ENCODE measurements at places on chromosomes 3 and 15.

DNA sequence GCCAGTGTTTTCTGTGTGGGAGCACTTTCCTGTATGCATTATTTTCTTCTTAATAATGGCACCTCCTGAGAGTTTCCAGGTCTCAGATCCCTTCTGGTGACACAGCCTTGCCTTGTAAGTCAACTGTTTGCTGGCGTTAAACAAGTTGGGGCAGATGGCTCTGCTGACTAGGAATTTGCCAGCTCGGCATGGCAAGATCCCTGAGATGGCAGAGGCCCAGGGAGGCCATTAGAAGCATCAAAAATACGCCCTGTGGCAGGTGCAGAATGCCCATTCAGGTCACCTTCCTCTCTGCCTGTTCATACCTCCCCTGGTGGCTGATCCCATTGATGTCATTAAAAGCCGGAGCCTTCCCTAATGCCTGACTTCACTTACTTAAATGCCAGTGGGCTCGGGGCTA lies 320.9 kb upstream of the CTDSPL start:
- no peak for DNase-seq

DNA sequence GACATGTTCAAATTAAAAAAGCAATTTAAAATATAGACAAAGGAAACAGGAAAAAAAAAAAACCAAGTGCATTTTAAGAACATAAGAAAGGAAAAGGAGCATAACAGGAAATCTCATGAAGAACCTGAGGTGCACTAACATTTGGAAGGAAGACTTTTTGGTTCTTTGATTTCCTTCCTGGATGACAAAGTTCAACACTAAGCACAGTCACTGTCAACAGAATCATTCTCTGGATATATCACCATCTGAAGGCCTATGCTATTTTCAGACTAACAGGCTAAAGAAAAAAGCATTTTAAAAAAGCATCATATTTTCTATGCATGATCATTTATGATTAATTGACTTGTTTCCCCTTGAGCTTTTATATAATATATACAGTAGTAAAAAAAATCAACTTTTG lies 349.6 kb downstream of the PLCL2 start:
- peak; percentile 1 for DNase-seq

DNA sequence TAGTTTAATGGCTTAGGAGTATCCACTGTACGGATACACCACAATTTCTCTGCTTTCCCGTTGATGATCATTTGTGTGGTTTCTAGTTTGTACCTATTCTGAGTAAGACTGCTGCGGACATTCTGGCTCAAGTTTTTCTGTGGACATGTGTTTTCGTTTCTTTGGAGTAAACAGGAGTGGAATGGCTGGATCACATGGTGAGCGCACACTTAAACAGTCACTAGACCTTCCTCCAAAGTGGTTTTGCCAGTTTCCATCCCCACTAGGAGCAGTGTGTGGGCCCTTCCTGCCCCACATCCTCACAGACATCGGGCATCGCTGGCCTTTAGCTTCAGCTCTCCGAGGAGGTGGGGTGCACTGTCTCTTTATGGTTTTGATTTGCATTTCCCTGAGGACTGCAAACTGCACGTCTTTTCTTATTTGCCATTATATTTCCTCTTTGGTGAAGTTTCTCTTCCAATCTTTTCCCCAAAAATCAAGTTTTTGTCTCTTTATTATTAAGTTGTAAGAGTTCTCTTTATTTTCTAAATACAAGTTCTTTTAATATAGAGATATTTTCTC lies 94.1 kb downstream of the VGLL4 start:
- DNase-seq: no peak

- no peak for DNase-seq
These were observed 270.2 kb upstream of the TOPAZ1 start for GRCh38 chr3:43971486-43971885.

GRCh38 chr3:150806185-150806835 lies 43.3 kb upstream of the SIAH2 start:
- no peak for DNase-seq

DNA sequence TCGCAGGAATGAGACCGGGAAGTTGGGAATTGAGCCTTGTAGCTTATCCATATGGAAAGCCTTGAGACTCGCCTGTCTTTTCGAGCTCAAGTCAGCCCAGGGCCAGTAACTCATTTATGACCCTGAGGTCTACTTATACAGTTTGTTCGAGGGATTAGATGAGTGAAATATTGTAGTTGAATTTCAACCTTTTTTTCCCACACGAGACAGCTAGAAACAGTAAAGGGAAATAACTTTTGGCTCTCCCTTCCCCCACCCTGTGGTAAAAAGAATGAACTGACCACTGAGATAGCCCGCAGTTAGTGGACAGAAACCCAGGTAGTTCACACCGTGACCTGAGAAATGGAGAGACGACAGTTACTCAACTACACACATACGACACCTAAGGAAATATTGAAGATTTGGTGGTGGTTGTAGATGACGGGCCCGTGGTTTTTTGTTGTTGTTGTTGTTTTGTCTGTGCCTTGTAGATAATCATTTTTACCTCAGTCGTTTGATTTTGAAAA lies 841 bp downstream of the EIF3J start:
- peak; percentile 26 for DNase-seq

DNA sequence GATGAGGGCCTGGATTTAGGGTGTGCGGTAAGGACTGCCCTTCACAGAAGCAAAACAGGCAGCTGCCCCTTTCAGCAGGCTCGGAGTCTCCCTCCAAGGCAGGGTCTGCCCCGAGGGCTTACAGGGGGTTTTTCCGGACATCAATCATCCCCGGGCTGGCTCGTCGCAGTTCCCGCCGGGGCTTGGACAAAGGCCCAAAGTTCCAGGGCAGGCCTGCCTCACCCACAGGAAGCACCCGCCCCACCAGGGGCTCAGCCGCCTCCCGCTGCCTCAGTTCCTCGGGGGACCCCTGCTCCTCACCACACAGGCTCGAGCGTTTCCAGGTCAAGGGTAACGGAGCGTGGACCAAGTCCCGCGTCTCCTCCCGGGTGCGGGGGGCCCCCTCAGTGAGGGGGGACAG lies 27.0 kb downstream of the KIF7 start:
- DNase-seq: no peak

DNA sequence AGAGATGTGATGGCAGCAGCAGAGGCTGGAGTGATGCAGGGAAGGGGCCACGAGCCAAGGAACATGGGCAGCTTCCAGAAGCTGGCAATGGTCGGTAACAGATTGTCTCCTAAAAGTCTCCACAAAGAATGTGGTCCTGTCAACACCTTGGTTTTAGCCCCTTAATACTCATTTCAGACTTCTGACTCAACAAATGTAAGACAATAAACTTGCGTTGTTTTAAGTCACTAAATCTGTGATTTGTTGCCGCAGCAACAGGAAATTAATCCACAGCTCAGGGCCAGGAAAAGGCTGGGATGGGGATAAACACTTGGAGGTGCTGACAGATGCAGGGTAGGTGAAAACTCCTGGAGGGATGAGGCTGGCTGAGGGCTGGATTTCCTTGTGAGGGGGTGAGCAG lies 69.9 kb downstream of the OXNAD1 start:
- DNase-seq: no peak

DNA sequence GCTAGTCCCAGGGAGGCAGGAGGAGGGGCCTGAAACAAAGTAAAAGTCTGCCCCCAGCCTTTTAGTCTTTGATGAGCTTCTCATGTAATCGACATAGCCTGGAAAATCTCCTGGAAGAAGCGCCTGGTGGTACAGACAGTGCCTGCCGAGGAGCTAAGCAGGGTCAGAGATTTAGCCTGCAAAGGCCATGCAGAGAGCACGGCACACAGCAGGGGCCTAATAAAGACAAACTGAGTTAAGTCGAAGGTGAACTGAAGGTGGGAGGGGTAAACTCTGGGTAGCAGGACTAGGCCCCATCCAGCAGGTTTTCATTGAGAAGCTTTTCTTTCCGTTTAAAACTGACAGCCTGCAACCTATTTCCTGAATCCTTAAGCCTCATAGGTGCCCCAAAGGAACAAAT lies 115.5 kb upstream of the ABHD17C start:
- DNase-seq: no peak

GRCh38 chr15:38872732-38873131 lies 308.1 kb upstream of the RASGRP1 start:
- DNase-seq: no peak

DNA sequence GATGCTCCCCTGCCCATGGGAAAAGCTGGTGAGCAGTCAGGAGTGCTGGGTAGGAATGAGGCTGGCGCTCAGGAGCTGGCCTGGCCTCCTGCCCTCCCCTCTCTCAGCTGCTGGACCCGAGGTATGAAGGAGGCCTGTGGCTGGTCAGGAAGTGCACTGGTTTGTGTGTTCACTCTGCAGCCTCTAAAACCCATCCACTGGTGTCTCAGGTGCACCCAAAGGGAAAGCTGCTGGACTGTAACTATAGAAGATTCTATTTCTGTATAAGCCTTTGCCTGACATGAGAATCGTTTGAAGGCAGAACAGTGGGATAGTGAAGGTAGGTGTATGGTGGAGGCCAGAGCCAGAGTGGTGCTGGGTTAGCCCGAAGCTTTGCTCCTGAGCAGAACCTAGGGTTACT lies 5.7 kb upstream of the CPNE9 start:
- DNase-seq: no peak

DNA sequence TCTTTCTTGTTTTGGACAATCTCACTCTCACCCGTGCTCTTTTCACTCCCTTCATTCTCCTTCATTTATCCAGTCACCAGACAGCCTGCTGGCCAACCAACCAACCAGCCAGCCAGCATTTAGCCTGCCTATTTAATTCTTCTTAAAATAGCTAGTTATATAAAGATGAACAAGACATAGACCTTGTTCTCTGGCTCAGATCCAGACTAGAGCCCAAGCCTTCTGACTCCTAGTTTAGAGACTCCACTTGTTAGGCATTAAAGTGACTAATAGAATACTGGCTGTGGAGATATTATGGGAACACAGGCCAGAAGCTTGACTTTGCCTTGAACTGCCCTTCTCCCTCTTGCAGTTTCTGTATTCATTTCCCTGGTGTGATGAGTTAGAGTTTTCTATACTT lies 215.3 kb upstream of the THRB start:
- no peak for DNase-seq

GRCh38 chr15:84953136-84953535 lies 28.5 kb upstream of the PDE8A start:
- DNase-seq: no peak

- DNase-seq: no peak
These were observed 264.3 kb downstream of the LRTM1 start for GRCh38 chr3:54663501-54664011.

DNA sequence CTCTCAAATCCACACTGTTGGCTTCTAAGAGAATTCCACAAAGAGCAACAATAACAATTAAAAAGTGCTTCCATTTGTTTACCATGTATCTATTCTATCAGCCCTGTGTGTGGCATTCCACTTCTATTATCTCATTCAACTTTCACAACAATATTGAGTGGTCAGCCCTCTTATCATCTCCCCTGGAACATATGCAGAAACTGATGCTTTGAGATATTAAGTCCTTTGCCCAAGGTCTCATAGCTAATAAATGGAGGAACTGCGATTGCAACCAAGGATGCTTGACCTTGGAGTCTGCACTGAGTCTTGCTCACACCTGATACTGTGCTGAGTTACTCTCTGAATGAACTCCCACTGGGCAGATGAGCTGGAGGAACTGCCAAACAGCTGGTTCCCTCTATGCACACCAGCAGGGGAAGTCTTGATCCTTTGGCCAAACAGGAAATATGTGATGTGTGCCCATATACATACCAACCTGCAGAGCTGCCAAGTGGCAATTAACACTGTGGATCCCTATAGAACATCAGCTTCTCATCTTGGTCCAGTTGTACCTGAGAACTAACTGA lies 144.7 kb upstream of the WNT5A start:
- DNase-seq: no peak

DNA sequence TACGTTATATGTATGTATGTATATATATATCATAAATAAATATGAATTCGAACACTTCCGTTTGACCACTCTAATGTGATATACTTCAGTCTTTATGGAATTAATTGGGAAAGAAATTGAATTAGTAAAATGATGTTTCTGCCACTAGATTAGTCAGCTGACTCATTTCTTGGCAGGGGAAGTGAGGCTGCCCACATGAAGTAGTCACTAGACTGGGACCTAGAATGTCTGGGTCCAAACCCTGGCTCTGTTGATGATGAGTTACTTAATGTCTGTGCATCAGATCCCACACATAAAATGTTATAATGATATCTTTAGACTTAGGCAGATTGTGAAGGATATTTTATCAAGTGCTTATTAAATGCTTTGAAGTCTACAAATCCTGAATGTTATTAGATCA lies 27.4 kb upstream of the ARL14 start:
- no peak for DNase-seq

DNA sequence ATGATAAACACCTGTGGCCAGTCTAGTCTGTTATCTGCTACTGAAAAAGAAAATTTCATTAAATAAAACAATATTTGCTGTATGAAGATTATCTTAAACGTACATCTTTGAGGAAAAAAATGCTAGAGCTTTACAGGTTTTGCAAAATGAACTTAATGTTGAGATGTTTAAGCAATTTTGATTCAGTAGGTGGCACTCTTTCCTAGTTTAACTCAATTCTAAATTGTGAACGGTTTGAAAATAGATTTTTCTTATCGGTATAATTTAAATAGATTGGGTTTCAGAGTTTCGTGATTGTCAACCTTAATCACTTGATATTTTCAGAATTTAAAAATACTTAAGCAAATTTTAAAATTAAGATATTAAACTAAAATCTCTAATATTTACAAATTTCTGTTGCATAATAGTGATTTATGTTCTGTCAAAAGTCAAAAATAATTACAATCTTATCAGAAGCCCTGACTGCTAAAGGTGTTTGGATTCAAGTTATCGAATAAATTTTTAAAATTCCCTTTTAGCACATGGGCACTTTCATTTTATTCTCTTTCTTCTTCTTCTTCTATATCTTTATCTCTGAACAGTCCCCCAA lies 7.0 kb upstream of the RNF111 start:
- DNase-seq: peak; percentile 64

GRCh38 chr3:143895805-143896204 lies 47.5 kb upstream of the SLC9A9 start:
- DNase-seq: no peak

GRCh38 chr15:66842710-66843441 lies 140.8 kb downstream of the SMAD6 start:
- DNase-seq: no peak

GRCh38 chr3:70981231-70981880 lies 602.2 kb downstream of the FOXP1 start:
- DNase-seq: no peak

DNA sequence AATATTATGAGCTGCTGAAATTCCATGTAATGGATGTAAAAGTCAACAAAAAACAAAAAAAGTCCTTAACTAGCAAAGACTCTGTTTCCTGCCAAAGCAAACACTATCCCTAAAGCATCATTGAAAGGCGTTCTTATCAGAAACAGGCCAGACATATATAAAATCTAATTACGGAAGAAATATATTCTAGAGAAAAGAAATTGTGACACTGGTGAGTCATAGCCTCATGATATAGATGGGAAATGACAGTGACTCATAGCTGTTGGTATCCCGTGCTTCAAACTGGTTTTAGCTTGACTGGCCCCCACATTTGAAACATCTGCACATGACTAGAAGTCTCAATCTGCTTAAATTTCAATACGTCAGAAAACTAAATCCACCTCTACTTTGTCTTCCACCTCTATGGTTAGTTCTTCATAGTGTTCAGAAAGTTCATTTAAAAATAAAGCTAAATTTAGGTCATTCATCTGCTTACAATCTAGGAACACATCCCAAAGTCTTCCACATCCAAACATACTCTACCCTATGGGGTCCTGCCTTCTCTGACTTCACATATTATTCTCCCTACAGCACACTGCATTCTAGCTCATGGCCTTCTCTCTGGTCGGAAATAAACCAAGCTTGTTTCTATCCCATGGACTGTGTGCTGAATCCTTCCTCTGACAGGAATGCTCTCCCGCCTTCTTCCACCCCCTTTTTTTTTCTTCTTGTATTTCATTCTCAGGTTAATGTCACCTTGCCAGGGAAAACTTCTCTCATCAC lies 456.3 kb upstream of the ARRDC4 start:
- DNase-seq: no peak

- no peak for DNase-seq
These were observed 107.1 kb downstream of the OXSM start for GRCh38 chr3:25897019-25897418.

Data from CD4-positive, alpha-beta T cell treated with Interleukin-2 at 100 ng/mL for 4 hours (primary cell).